Tongue (tissue), 3 donors: ENCODE measurements at places on chromosomes 4 and X. TPM values are rescaled to one million over a fixed set of nuclear protein-coding genes. Genes with fewer than 3 reads are reported as not detected.

DNA sequence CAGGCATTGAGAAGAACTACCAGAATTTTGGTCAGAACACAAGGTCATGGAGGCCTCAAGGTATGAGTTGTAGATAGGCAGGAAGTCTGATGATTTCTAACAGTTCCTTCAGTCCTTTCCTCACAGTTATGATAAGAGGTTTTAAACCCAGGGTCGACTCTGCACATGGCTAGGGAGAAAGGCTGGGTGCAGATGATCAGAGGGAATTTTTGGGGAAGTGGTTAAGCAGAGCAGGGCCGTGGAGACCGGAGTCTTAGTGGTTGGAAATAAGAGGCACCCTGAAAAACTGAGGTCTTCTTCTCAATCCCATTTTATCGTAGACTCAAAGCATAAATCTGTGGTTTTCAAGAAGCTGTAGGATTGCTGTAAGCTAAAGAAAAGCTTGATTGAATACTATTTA, 118.5 kb upstream of the ANK2 start:
- DNase-seq = no peak

The NDUFA1 gene
- total RNA-seq = 47.7 TPM

The ARAP2 gene
- total RNA-seq = 41.1 TPM

The CHIC1 gene
- total RNA-seq = 22.3 TPM

The GRIA3 gene
- 3.4 TPM for total RNA-seq

- peak; percentile 44 for DNase-seq
These were observed 1116.0 kb upstream of the TENM3 start for GRCh38 chr4:181127171-181127570.

The TKTL2 gene
- not detected for total RNA-seq

The MAGEA2 gene
- not detected for total RNA-seq

The PPP2R2C gene
- total RNA-seq = 8.8 TPM

GRCh38 chrX:27446423-27446822, 16.7 kb downstream of the PPP4R3C start:
- no peak for DNase-seq
